ENCODE measurements at places on chromosomes 4 and X. TPM values are rescaled to one million over a fixed set of nuclear protein-coding genes. Genes with fewer than 3 reads are reported as not detected.

GRCh38 chr4:55173580-55173979 is 48.2 kb upstream of the KDR start:
- no peak for DNase-seq

DNA sequence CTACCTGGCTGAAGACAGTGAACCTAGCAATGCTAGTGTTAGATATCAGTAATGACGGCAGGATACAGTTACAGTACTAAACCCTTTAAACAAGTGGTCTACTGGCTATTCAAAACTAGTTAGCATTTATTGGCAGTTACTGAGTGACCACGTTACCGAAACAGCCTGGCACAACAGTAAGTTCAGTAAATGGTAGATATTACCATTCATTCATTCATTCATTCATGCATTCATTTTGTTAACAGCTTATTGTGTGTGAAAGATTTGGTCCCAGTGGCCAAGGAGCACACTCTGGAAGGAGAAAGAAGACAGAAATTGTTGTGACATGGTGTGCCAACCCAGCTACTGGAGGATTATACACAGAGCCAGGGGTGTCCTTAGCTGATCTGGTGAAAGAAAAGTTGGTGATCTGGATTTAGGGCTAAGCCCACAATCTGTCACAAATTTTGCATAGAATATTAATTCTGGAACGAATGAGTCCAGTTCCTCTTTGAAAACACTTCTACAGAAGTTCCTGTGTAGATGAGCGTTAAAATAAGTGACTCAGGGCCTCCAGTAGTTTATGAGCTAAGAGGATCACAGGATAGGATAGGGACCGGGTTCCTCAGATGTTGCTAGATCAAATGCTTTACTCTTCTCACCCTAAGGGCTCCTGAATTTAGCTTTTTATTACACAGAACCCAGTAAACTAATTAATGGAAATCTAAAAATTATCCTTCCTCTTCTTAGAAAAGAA is 179.1 kb downstream of the CBR4 start:
- no peak for DNase-seq

DNA sequence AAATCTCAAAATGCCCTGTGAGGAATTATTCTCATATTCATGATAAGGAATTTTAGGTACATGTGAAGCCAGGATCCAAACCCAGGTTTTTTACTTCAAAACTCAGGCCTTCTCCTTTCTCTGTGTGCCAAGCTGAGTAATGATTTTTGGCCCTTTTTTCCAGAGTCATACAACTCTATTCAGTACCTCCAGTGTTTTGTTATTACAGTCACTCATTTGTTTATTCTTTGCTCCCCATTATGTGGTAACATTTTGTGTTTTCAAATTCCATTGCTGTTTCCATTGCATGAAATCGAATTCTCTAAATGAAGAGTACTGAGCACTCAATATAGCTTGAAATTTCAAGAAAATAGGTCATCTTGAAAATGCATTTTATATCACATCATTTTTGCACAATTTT is 315.4 kb downstream of the NR3C2 start:
- DNase-seq, result no peak

- no peak for DNase-seq
Observed at GRCh38 chrX:115940348-115940747, 230.2 kb upstream of the AGTR2 start.

GRCh38 chrX:104098151-104098808 is 14.0 kb upstream of the ZCCHC18 start:
- DNase-seq, result no peak

DNA sequence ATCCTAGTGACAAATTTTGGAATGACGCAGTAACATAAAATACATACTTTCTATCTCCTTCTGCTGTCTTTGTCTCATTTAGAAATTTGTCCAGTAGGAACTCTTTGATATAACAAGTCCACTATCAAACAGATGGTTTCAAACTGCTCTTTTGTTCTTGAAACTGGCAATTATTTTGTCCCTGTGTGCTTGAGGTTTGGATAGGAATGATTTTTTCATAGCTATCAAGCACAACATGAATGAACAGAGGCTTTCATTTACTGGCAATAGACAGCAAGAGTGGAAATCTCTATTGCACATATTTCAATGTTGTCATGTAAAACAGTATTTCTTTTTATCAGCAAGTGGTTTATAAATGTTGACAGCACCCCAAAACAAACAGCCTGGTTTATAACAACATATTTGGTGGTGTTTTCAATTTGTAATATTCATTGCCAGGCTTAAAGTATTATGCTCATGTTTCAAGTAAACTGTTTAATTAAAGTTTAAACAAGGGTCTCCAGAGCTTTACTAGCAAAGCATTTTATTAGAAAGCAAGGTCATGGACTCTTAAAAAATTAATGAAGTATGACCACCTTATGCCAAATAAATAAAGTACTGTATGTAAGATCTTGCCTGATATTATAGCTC is 60.0 kb downstream of the TIGD2 start:
- DNase-seq, result no peak

CTAG1B gene
- not detected for total RNA-seq
